ENCODE measurements at places on chromosomes 12 and 14. TPM values are rescaled to one million over a fixed set of nuclear protein-coding genes. Genes with fewer than 3 reads are reported as not detected.

BRI3BP gene
- total RNA-seq: 3.2 TPM

MRPL52 gene
- 274 TPM for total RNA-seq

TCL1B gene
- total RNA-seq: not detected

PROX2 gene
- not detected for total RNA-seq

FAIM2 gene
- 0.29 TPM for total RNA-seq
